Activated T-helper 1 cell treated with anti-CD3 and anti-CD28 coated beads, Interleukin-12 subunit alpha, Interleukin-12 subunit beta, Interleukin-2, Interleukin-4 antibody, amounts not matched to agents 30 ng/mL and 10 ng/mL and 1 ng/mL, durations not matched to agents 14 hours and 24 hours and 36 hours (primary cell): ENCODE measurements at places on chromosomes 4 and X. TPM values are rescaled to one million over a fixed set of nuclear protein-coding genes. Genes with fewer than 3 reads are reported as not detected.

The DCX gene
- not detected in 2 replicates for total RNA-seq

The SLC6A14 gene
- total RNA-seq, result not detected in 2 replicates

GRCh38 chr4:126533146-126533805, 1099.5 kb upstream of the INTU start:
- DNase-seq, result no peak
- H3K4me3 ChIP-seq, result no peak overlapping the region
- no peaks in the 10 kb centered on the region for H3K4me1 ChIP-seq
- no peaks in the 10 kb centered on the region for H3K27me3 ChIP-seq

- H3K4me1 ChIP-seq, result no peaks in the 10 kb centered on the region
- no peak overlapping the region for H3K27ac ChIP-seq
- no peak overlapping the region for H3K4me3 ChIP-seq
Observed at GRCh38 chr4:30753316-30753715, 33.1 kb downstream of the PCDH7 start.
